SK-MEL-5 (cell line): ENCODE measurements at places on chromosomes 1 and 21.

- no peak for DNase-seq
Observed at GRCh38 chr1:58850636-58851035, 66.8 kb upstream of the JUN start.

- DNase-seq, result no peak
Observed at GRCh38 chr21:29386803-29387202, 88.1 kb downstream of the BACH1 start.

DNA sequence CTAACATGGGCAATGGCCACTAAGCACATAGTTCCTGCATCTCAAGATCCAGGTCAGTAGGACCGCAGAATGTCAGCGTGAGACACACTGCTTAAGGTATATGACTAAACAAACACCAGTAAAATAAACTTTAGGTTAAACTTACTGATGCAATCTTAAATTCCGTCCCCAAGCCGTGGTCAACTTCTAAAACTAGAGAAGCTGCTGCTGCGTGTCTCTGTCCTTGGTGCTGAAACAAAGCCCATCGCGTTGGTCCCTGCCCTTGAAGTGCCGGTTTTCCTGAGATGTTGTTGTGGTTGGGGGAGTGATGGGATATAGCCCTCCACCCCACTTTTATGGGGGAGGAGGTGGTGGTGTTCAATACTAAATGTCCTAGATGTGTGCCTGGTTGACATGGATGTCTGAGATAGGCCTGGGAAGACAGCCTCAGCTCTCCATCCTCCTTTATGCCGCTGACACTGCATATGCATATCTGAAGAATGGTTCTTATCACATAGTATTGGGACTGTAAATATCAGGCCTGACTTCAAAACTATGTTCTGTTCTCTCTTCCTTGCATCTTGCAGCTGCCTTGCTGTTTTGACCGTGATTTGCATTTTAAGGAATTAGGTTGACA lies 72.0 kb upstream of the KCNA3 start:
- DNase-seq, result peak; percentile 28

DNA sequence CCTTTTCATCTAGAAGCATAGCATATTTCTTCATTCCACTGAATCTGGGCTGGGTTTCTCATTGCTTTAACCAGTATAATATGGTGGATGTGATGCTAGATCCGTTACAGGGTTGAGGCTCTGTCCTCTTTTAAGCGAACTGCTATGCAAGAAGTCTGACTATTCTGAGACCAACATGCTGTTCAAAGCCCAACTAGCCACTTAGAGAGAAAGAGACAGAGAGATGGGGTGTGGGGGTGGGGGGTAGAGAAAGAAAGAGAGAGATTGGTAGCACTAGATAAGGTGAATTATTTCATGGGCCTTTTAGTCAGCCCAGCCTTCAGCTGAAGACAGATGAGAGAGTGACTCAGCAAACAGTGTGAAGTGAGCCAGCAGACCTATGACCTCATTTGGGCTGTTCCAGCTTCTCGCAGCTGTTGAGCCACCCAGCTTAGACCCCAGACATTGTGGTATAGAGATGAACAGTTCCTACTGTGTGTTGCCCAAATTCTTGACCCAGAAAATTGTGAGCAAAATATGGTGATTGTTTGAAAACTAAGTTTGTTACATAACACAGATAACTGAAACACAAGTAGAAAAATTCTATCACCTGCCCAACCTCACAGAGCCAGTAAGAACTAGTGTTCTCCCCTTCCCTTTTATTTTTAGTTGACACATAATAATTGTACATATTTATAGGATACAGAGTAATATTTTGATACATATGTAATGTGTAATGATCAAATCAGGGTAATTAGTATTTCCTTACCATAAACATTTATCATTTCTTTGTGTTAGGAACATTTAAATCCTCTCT lies 40.7 kb upstream of the PRKACB start:
- DNase-seq, result peak; percentile 41

DNA sequence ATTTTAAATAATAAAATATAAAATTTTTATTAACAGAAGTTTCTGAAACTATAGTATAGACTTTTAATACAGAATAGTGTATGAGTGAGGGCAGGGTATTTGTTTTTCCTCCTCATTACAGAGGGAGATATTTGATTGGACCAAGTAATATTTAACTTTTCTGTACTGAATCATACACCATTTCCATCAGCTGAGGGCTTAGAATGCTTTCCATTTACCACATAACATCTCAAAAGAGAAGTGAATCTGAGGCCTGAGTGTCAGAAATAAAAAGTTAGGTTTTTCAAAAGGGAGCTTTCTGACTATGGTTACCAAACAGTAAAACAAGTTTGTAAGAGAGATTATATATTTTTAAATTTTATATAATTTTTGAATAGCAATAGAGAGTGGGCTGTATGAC lies 29.5 kb downstream of the TLCD4 start:
- DNase-seq, result no peak

GRCh38 chr1:234154320-234155251 lies 218.7 kb upstream of the COA6 start:
- DNase-seq, result peak; percentile 86

- DNase-seq, result no peak
Observed at GRCh38 chr1:54864460-54865208, 22.4 kb downstream of the DHCR24 start.

DNA sequence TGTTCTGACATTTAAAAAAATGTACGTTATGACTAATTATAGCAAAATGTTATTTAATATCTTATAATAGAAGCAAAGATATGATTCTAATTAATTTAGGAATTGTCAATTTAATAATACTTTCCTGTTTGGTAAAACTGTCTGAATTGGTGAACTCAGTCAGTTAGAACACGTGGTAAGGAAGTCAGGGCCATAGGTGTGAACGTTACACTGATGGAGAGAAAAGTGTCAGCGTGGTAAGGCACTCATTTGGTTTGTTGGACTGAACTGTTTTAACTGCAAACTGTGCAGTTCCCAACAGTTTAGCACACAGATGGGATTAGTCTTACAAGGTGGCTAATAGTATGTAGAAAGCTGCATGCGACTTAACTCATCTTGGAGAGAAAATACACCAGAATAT lies 102.9 kb downstream of the EPB41 start:
- DNase-seq, result no peak

- no peak for DNase-seq
Observed at GRCh38 chr21:19508442-19508841, 1104.9 kb upstream of the TMPRSS15 start.

GRCh38 chr1:232037774-232038388 lies 411.3 kb downstream of the DISC1 start:
- DNase-seq, result no peak

DNA sequence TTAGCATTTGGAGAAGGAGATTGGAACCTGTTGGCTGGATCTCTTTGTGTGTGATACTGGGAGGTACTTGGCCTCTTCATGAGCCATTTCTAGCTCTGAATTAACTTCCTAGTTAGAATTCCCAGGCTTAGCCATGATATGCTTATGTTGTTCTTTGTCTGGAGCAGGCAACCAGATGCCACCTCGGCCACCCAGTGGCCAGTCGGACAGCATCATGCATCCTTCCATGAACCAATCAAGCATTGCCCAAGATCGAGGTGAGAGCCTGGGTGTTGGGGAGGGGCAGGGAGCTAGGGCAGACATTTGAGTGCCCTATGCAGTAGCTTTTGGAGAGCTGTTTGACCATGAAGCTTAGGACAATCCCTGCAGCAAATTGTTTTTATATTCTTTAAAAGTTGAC lies 26.5 kb upstream of the PIGV start:
- DNase-seq, result peak; percentile 37

DNA sequence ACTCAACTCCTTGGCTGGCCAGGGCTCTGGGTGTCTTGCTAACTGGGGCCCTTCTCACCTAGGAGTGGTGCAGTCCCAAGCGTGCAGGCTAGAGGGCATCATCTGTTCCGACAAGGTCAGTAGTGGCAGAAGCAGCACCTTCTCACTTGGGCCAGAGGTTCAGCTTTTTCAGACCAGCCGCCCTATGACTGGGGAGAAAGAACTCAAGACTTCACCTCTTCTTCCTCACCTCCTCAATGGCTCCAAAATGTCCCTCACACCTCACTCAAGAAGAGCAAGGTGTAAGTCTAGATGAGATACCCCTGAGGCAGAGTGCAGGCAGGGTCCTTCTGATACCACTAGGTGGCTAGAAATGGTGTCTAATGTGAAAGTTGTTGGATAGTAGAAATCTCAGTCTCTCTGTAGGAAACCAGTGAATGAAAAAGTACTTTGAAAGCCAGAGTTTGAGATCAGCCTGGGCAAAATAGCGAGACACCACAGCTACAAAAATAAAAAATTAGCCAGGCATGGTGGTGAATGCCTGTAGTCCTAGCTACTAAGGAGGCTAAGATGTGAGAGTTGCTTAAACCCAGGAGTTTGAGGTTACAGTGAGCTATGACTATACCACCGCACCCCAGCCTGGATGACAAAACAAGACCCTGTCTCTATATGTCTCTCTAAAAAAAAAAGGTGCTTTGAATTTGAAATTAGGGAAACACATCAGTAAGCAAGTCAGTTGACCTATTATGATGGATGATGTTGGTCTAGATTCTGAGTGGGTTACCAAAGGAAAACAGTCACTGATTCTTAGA lies 8.6 kb upstream of the IL20 start:
- DNase-seq, result peak; percentile 52

DNA sequence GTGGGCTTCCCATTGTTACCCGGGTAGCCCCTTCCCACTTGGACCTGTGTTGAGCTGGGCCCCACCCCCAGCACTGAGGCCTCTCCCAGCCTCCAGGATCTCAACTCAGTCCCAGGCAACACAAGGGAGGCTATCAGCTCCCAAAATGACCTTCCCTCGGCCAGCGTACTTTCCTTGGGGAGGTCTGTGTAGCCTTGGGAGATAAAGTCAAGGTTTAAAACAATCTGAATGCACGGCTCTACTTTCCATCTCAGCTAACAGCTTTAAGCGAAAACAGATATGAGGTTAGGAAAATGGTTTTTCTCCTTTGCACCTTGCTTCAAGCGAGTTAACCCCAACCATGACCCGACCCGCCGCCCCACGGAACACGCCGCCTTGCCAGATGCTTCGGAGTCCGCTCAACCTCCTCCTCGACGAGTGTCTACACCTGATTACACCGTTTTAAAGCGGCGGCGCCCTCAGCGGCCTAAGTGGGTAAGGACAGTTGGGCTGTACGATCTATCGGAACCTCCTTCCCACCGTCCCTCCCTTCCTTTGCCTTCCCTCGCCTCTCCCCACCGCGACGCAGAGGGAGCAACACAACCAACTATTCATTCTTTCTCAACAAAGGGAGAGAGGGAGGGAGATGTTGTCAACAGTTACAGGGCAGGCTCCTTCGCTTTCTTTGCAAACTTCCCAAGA lies 1.1 kb downstream of the BCAR3 start:
- peak; percentile 90 for DNase-seq

GRCh38 chr1:13587256-13588030 lies 3.8 kb downstream of the PDPN start:
- DNase-seq, result no peak

DNA sequence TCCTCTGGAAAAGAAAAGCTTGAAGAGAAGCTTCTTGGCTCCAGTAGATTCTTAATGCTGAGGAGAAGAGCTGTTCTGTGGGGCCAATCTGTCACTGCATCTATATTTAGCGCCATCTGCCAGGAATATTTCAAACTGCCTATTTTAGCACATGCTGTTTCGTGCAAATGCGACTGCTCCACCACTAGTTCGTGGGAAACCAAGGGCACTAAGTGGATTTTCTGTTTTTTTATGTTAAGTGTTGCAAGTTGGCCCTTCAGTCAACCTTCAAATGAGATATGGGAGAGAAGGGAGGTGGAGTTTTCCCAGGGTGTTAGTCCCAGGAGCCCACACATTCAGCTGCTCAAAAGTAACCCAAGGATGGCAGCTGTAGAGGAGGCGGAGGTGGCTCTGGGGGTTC lies 91.9 kb downstream of the TSEN15 start:
- DNase-seq, result peak; percentile 46

- DNase-seq, result peak; percentile 4
Observed at GRCh38 chr1:198543670-198544260, 3.3 kb upstream of the ATP6V1G3 start.

DNA sequence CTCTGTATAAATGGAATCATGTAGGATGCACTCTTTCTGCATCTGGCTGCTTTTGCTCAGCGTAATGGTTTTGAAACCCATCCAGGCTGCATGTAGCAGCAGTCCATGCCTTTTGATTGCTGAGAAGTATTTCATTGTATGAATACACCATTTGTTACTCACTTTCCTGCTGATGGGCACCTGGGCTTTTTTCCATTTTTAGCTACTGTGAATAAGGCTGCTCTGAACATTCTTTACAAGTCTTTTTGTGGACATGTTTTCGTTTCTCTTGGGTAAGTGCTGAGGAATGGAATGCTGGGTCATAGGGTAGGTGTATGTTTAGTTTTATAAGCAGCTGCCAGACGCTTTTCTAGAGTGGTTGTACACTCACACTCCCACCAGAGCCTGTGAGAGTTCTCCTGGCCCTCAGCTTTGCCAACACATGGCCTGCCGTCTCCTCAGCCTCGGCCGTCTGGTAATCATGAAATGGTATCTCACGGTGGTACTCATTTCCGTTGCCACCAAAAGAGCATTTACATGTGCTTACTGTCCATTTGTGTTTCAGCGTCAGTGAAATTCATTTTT lies 22.7 kb downstream of the SLX9 start:
- DNase-seq, result no peak

- peak; percentile 14 for DNase-seq
Observed at GRCh38 chr1:1889847-1890505, 911 bp downstream of the GNB1 start.

GRCh38 chr1:68376441-68376840 lies 73.3 kb downstream of the RPE65 start:
- no peak for DNase-seq

- DNase-seq, result no peak
Observed at GRCh38 chr1:248611883-248612414, 14.4 kb upstream of the OR2T10 start.

GRCh38 chr1:119908661-119909060 lies 12.3 kb upstream of the ADAM30 start:
- no peak for DNase-seq

DNA sequence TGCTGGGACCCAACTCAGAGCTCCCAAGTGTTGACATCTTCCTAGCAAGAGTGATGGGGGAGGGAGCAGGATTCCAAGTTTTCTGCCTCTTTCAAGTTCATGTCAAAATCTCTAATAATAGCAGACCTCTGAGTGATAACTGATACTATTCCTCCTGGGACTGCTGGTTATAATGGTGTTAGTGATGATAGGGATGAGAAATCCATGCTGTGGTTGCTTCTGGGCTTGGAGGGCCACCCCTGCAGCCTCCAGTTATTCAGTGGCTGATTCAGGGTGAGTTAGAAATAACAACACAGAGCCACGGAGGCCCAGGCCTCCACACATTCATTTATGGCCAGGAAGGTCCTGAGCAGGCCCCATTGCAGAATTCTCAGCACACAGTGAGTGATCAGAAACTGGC lies 40.6 kb upstream of the ARTN start:
- no peak for DNase-seq

- no peak for DNase-seq
Observed at GRCh38 chr1:12147201-12147701, 19.5 kb upstream of the TNFRSF1B start.
